ENCODE measurements at places on chromosomes 2 and 18.

- no peak for DNase-seq
Measured at GRCh38 chr2:222538535-222538934, 114.2 kb downstream of the SGPP2 start.

- peak; percentile 23 for DNase-seq
Measured at GRCh38 chr2:215826838-215827441, 186.4 kb downstream of the MREG start.

- DNase-seq, result no peak
Measured at GRCh38 chr2:190891372-190891771, 10.8 kb downstream of the GLS start.

DNA sequence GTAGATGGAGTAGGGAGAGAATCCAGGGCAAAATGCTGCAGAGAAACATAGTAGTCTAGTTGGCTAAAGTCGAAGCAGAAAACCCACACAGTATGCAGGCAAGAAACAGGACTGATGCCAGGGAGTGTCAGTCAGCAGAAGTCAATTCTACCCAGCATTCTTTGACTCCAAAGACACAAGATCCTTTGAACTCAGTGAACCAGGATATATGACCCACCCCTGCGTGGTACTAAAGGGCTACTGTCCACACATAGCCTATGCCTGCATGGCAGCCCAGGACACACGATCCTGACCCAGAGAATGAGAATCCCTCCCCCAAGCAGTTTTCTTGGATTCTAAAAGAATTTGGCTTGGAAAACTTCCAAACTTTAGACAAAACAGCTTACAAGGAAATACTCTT lies 42.5 kb downstream of the ALK start:
- DNase-seq, result no peak

DNA sequence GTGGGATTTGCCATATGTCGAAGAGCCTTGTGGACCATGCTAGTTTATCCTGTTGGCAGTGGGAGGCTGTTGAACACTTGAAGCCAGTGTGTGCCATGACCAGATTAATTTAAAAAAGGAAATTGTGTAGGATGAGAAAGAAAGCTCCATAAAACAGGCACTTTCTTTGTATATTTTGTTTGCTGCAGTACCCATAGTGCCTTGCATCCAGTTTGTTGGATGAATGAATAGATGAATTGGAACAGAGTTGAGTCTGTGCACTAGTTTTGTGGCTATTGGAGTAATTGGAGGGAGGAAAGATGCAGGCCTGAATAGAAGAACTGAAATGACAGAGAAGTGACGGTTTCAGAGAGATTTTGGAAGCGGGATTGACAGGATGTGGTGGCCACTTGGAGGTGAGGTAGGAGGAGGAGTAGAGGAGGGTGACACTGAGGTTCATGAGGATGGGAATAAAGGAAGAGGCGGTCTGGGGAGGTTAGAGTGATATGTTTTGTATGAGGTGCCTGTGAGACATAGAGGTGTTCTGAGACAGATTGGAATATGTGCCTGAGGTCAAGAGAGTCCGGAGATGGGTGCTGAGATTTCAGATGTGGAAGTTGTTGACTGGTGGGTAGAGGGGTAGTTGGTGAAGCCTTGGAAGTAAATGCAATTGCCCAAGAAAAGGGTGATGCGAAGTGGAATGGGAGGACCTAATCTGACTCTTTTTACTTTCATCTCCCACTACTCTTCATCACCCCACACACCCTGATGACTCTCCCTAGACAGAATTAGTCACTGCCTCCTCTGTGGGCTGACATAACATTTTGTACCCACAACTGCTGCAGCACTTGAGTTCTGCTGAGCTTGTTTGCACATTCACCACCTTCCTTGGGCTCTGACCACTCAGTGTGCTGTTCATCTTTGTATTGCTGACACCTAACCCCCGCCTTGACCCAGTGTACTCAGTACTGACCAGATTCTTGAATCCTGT lies 5.1 kb downstream of the DGUOK start:
- DNase-seq, result peak; percentile 38

- DNase-seq, result no peak
Measured at GRCh38 chr2:226905718-226906117, 69.9 kb downstream of the RHBDD1 start.

DNA sequence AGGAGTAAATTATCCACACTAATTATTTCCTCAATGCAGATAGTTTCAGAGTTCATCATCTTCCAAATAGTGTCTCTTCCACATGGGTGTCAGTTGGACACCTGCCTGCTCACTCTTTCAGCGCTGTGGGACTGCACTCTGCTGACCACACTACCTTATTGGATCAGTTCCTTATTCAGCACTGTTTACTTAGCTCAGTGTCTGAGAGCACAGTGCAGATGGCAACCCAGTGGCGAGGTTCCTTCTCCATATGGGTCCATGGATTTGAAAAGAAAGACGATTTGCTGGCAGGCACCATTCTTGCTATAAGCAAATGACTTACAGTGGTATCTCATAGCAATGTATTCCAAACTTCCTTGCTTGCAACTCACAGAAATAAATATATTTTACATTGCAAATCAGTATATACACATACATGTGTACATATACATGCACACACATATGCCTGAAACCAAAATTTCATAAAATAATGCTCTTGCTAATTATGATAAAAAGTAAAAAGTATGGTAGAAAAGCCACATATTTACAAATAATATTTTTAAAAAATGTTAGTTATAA lies 354.8 kb downstream of the INSIG2 start:
- no peak for DNase-seq

DNA sequence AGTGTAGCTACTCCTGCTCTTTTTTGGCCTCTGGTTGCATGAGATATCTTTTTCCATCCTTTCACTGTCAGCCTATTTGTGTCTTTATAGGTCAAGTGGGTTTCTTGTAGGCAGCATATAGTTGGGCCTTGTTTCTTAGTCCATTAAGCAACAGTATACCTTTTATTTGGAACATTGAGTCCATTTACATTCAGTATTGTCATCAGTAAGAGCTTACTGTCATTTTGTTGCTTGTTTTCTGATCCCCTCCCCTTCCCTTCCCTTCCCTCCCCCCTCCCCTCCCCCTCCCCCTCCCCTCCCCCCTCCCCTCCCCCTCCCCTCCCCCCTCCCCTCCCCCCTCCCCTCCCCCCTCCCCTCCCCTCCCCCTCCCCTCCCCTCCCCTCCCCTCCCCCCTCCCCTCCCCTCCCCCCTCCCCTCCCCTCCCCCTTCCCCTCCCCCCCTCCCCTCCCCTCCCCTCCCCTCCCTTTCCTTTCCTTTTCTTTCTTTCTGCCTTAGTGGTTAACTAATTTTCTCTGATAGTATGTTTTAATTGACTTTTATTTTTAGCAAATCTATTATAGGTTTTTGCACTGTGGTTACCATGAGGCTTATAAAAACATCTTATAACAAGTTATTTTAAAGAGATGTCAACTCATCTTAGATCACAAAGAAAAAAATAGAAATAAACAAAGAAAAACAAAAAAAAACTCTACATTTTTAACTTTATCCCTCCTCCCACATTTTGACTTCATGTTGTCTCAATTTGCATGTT lies 13.2 kb upstream of the DCDC2C start:
- no peak for DNase-seq

GRCh38 chr18:74901362-74902146 lies 303.9 kb downstream of the ZNF407 start:
- DNase-seq, result no peak

GRCh38 chr2:11907190-11907589 lies 160.8 kb downstream of the LPIN1 start:
- no peak for DNase-seq

DNA sequence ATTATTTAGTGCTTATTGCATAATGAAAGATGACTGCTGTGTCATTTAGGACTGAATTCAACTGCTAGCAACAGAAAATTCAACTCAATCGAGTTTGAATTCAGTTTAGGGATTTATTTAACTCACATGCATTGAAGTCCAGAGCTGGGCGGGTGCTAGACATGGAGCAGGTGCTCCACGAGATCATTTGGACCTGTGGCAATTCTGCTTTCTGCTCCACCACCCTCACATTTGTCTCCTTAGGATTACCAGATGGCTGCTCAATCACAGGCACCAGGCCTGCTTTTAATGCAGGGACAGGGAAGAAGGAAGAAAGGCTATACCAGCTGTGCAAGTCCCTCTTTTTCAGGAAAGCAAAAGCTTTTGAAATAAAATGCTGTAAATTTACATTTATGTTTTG lies 572.9 kb upstream of the SLC8A1 start:
- DNase-seq, result no peak

- no peak for DNase-seq
Measured at GRCh38 chr18:74213429-74213828, 65.1 kb downstream of the TIMM21 start.

DNA sequence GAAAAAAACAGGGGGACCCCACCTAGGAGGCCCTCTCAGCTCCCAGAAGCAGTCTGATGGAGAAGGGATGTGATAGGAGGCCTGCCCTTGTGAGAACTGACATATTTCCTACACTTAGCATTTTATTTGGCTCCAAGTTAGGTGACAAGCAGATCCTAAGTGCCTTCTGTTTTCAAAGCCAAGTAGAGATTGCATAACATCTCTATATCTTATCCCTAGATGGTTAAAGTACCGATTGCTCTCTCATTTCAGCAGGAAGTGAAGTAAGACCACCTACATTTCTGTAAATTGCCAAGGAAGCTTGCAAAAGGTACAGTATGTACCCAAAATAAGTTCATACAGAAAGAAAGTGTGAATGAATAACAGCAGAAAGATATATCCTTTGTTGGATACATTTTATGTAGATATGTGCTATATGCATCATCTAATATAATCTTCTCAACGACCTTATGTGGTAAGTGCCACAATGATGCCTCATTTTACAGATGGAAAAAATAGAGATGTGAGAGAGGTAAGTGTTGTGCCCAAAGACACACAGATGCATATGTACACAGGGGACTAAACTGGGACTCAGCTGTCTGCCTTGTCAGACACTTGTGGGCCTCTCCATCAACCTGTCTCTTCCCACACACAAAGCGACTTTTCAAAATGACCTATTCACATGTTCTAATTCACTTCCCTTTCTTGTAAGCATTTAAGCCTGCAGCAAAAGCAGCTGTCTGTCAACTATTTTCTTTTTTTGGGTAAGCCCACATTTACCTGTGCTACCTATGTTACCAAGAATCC lies 38.9 kb downstream of the DHRS9 start:
- DNase-seq, result no peak

DNA sequence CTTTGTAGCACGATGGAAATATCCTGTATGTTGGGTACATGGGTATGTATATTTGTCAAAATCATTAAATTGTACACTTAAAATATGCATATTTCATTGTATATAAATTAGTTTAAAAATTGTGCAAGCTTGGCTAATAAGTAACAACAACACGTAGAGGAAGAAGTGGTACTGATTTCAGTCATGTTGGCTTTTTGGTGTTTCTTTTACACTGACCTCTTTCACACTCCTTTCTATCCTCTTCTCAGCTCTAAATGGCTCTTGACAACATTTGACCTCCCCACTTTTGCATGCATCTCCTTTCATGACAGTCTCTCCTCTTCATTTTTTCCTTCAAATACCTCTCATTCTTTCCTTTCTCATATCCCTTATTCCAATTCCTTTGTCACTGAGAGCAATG lies 801.4 kb upstream of the ZEB2 start:
- no peak for DNase-seq

- peak; percentile 92 for DNase-seq
Measured at GRCh38 chr2:150234787-150235446, 252.6 kb downstream of the RND3 start.

DNA sequence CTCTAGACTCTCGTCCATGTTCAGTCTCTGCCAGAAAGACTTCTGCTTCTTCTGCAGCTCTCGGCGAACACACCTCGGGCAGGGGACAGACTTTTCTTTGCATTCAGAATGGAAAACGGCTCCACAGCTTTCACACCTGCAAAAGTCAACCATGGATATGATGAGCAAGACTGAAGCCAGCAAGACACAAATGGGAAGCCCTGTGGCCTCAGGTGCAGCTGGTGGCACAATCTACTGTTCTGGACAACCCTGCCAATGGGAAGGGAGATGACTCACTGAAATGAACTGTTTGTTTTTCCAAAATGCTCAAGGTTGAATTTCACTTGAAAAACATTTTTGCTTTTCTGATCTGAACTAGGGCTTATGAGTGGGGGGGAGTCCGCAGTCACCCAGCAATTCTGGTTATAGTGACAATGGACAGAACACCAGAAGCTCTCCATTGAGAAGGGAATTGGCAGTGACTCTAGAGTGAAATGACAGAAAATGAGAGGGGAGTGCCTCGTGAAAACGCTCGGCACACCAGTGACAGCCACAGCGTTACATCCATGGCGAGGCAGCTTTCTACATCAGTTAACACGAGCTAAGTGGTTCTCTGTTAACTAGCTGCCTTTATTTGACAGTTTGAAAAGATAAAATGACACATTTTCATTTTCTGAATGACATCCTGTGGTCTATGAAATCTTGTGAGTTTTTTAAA lies 58.8 kb upstream of the FZD5 start:
- DNase-seq, result no peak

DNA sequence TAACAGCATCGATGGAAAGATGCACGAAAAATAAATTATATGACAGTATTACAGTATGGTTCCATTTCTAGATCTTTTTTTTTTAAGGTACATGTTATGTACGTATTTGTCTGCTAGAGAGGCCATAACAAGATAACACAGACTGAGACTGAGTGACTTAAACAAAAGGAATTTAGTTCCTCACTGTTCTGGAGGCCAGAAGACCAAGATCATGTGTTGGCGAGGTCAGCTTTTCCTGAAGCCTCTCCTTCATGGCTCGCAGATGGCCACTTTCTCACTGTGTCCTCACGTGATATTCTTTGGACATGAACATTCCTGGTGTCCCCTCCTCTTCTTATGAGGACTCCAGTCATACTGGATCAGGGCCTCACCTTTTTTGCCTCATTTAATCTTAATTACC lies 177.4 kb downstream of the CAPN13 start:
- DNase-seq, result peak; percentile 36

- DNase-seq, result peak; percentile 64
Measured at GRCh38 chr2:188114014-188114413, 177.7 kb upstream of the GULP1 start.

DNA sequence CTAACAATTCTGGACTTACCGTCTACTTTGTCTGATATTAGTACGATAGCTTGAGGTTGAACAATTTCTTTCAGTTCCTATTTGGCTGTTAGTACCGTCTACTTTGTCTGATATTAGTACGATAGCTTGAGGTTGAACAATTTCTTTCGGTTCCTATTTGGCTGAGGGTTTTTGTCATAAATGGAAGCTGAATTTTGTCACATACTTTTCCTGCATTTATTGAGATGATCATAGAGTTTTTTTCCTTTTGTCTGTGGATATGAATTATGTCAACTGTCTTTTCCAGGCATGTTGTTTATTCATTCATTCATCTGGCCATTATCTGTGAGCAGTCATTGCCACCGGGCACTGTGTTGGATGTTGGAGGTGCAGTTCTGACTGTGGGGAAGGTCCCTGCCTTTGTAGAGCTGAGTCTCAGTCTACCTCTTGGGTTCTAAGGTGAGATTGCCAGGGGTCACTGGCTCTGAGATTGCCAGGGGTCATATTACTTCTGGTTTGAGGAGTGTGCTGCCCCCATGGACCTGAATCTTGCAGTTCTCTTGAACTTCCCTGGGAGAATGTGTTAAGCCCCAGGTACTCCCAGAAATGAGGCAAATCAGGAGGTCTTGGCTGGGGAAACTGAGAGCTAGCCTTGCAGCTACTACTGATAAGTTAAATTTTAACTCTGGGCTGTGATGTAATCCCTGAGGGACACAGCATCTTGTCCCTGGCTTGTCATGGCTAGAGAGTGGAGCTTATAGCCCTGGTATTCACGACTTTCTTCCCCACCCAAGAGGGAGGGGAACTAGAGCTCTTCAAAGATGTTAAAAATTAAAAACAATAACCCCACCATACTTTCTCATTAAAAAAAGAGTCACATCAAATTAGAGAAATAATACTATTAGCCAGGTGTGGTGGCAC lies 89.1 kb upstream of the MBOAT2 start:
- no peak for DNase-seq

- no peak for DNase-seq
Measured at GRCh38 chr2:158060160-158060834, 41.4 kb upstream of the UPP2 start.

GRCh38 chr18:42980426-42980825 lies 135.1 kb downstream of the RIT2 start:
- DNase-seq, result no peak

All from HFFc6 (cell line).